CD14-positive monocyte (primary cell): ENCODE measurements at places on chromosomes 7 and 10.

GRCh38 chr7:25319707-25320106 is 91.4 kb upstream of the NPVF start:
- DNase-seq = no peak

DNA sequence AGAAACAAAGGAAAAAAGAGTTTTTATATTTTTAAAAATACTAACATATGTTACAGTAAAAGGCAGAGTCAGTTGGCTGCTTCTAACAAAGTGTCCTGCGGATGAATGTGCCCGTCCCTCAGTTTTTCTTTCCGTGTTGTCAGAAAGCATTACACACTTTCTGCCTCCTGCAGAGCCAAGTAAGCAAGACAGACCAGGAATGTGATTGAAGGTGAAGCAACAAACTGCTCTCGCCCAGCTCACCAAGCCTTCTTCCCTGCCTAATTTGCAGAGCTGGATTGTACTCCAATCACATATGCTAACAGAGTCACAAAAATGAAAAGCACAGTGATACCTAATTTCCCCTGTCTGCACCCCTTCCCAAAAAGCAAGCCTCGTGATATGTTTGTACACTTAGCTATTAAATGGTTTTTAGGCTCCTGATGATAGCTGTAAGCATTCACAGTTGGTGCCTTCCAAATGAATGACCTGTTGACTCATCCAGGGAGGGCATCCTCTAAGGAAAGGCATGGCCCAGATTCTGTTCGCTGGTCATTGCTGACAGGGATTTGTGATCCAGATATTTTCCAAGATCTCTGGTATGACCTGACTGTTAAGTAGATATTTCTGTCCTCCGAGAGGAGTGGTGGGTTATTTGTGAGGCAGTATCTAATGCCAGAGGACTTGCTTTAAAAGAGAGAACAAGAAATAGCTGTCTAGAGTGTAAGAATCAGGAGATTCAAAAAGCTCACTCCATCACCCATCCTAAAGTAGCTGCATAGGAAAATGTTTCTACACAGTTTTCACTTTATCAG is 187.3 kb upstream of the PLXDC2 start:
- no peak for DNase-seq

DNA sequence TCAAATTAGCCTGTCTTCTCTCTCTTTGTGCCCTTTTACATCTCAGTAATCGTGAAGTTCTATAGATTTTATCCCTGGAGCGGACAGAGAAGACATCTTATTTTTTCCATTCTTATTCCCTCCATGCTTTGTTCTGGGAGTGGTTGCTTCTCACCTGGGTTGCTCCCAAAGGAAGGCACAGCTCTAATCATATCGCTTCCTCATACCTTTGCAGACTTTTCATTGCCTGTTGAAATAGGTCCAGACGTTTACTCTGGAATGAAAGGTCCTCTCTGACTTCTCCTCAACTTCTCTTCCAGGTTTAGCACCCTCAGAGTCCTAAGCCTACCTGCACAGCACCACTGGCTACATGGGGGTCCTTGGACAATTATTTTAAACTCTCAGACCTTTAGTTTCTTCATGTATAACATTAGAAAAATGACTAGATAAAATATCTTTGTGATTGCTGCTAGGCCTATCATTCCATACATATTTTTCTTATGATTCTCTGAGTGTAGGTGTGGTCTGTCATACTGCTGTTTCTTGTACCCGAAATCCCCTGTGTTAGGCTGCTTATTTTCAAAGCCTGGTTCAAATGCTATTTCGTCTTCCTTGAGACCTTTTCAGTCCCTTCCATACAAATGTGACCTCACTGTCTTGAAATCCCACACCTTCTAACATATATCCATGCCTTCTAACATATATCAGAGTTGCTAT is 418.1 kb downstream of the GFRA1 start:
- DNase-seq = no peak

DNA sequence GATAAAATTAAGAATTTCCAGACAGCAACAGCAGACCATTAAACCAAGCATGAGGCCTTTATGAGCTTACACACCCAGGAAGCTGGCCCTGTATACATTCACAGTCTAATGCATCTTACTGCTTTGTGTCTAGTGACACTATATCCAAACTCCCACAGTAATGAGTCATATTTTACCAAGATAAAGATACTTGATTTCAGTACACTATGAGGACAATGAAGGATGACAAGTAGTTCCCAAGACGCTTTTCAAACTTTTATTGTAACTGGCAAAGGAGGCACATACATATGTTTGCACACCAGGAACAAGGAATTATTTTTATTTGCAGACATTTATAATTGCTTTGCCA is 148.0 kb downstream of the TSPAN12 start:
- no peak for DNase-seq

- DNase-seq = no peak
Measured at GRCh38 chr10:109450702-109451101, 472.6 kb downstream of the XPNPEP1 start.

DNA sequence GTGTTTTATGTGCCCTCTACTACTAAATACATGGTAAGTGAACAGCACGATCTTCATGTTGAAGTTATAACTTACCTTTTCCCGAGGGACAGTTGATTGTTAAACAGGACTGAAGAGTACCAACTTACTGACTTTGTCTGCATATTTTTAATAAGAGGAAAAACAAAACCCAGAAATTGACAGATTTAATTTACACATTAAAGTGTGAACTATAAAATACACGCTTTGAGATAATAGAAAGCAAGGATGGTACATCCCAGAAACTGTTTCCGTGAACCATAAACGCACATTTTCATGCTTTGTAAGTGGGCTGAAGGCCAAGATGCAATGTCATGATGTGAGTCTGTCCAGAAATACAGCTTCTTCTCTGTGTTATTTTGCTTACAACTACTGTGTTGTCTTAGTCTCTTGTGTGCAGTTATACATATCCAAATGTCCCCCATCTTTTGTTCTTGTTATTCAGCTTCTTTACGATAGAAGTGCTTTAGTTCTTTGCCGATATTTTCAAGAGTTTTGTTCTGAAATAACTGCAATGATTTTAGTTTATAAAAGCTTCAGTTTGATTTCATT is 190.1 kb downstream of the MLLT10 start:
- no peak for DNase-seq

GRCh38 chr10:43344051-43344450 is 27.4 kb upstream of the FXYD4 start:
- DNase-seq = no peak

DNA sequence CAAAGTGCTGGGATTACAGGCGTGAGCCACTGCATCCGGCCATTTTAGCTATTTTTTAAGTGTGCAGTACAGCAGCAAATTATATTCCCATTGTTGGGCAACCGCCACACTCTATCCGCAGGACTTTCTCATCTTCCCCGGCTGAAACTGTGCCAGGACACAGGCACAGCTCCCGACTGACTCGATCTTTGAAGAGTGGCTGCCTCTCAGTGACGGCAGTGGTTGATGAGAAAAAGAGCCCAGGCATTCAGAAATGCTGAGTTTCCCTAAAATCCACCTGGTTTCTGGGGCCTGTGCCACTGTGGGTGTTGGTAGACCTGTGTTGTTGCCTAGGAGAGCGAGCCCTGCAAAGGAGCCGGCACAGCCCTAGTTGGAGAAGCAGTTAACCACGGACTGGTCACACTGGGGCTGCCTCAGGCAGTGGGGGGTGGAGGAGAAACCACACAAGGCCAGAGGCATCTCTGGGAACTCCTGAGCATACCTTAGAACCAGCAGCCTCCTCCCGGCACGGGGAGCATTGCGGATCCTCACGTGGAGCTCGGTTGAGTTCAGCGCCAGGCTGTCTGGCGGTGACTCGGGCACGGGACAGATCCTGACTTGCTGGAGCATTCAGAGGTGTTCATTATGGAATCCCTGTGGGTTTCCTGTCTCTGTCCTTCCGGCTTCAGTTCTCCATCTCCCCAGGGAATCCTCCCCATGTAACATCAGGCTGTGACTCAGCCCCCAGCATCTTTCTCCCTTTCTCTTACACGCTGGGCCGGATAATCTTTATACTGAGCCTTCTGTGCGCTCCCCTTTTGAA is 16.2 kb downstream of the PFKFB3 start:
- DNase-seq = no peak
